Pons (tissue), 1 donor: ENCODE measurements at places on chromosomes 11 and 22.

DNA sequence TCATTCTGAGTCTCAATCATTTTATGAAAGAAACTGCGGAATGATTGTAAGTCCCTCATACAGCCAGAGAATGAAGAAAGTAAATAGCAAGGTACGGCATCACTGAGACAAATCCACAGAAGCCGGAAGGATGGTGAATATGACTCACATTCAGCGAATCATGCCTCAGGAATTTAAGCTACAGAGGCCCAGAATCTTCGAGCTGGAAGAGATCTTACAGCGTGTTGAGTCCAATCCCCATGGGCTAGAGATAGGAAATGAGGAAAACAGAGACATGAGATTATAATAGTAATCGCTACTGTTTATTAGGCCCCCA lies 173.2 kb downstream of the KIF18A start:
- DNase-seq: no peak

DNA sequence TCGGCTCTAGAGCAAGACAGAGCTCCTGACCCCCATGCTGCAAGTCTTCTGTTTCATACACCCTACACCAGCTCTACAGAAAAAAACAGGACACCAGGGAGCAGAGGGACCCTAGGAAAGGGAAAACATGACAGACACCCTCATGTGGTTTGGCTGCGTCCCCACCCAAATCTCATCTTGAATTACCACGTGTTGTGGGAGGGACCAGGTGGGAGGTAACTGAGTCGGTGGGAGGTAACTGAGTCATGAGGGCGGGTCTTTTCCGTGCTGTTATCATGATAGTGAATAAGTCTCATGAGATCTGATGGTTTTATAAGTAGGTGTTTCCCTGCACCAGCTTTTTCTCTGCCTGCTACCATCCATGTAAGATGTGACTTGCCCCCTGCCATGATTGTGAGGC lies 6.6 kb upstream of the C22orf39 start:
- no peak for DNase-seq

GRCh38 chr11:121348220-121348875 lies 55.8 kb downstream of the SC5D start:
- no peak for DNase-seq

GRCh38 chr11:85843929-85844328 lies 11.3 kb upstream of the CCDC83 start:
- DNase-seq: no peak

DNA sequence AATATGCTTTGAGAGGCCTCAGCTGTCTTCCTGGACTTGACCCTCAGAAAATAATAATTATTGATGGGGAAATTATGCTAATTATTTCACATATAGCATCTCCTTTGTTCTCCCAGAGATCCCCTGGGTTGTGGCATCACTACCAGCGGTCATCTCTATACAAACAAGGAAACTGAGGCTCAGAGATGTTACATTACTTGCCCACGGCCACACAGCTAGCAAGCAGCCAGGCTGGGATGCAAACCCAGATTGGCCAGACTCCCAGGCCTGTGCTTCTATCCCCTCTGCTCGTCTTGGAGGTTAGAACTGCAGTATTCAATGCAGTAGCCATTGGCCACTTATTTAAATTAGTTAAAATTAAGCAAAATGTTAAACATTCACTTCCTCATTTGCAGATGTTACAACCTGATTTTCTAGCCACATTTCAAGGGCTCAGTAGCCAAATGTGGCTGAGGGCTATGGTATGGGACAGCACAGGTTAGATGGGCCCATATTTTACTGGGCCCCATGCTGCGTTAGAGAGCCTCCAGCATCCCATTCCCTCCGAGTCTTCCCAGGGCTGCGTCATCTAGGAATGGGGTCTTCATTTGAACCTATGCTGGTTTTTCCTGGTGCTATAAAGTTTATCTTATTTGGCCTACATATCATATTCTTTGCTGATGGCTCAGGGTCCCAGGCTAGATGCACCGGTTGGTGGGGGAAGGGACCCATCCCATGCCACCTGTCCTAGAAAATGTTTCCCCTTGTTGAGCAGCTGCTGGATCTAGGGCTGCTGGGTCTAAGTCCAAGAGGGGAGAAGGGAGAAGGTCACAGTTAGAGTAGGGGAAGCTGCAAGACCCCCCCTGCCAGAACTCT lies 2.2 kb downstream of the SLC35C1 start:
- no peak for DNase-seq

DNA sequence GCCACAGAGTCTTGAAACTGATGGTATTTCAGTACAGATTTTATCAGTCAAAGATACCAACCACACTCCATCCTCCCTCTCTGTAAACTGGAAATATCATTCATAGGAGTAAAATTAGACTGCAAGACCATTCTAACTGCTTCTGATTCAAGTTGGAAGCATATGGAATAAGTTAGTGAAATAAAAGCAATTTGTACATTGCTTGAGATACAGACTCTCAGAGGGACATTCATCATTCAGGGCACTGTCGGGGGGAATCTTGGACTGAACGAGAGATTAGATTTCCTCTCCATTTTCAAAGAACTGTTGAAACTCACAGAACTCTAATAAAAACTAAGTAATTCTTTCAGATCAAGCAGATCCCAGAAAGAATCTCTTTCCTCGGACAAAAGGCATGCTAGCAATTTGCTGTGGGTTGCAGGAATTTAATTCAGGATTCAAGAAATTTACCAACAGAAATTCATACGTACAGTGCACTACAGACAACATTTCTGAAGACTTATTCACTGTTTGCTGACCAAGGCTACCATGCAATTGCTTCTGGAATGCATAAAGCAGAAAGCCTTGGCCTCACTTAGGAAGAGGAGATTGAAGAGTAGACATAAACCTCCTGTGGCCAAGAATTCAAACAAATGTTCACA lies 34.1 kb downstream of the PAMR1 start:
- DNase-seq: no peak

- no peak for DNase-seq
Measured at GRCh38 chr22:35489239-35489638, 51.4 kb upstream of the RASD2 start.

- no peak for DNase-seq
Measured at GRCh38 chr11:131766637-131767036, 396.2 kb downstream of the NTM start.

DNA sequence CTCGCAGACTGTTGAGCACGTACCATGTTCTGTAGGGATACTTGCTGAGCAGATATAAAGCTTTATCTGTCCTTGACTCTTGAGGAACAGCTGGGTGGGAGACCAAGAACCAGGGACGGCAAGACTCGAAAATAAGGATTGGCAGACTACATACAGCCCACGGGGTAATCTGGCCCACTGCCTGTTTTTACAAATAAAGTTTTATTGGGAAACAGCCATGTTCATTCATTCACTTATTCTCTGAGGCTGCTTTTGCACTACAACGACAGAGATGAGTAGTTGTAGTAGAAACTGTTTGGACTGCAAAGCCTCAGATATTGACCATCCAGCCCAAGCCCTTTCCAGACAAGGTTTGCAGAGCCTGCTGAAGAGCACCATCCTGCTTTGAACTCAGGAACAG lies 20.3 kb upstream of the RBM4B start:
- no peak for DNase-seq

DNA sequence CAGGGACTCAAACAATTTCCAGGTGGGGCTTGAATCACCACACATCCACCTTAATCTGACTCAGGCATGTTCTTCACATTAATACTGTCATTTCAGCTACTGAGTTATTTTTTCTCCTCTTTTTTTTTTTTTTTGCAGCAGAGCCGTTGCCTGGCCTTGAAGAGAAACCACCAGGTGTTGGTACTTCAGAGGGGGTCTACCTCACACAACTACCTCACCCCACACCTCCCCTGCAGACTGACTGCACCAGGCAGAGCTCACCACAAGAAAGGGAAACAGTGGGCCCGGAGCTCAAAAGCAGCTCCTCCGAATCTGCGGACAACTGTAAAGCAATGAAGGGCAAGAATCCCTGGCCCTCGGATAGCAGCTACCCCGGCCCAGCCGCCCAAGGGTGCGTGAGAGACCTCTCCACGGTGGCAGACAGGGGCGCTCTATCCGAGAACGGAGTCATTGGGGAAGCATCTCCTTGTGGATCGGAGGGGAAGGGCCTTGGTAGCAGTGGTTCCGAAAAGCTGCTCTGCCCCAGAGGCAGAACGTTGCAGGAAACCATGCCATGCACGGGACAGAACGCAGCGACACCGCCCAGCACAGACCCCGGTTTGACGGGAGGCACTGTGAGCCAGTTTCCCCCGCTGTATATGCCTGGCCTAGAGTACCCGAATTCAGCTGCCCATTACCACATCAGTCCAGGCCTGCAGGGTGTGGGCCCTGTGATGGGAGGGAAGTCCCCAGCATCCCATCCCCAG lies 15.1 kb upstream of the SLC25A18 start:
- DNase-seq: no peak

GRCh38 chr22:34390400-34390799 lies 470.1 kb upstream of the LARGE1 start:
- DNase-seq: no peak

GRCh38 chr11:45654231-45655011 lies 11.0 kb downstream of the CHST1 start:
- DNase-seq: peak; percentile 40

GRCh38 chr22:24108073-24108472 lies 73.2 kb upstream of the SUSD2 start:
- no peak for DNase-seq

DNA sequence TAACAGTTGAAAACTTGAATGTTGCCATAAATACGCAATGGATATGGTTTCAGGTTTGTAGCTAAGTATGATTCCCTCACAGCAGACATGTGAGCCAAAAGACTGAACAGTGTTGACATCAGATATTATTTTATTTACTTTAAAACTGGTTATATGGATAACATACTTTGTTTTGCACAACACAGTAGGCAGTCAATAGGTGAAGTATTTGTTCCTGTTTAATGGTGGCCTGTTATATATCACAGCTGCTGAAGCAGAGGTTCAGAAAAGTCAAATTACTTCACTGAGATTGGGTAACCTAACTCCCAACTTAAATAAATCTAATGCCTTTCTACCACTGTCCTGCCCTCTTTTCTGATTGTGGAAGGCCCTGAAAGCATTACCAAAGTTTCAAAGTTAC lies 44.6 kb downstream of the YAP1 start:
- DNase-seq: no peak

- DNase-seq: no peak
Measured at GRCh38 chr11:69381681-69382130, 87.8 kb downstream of the MYEOV start.

DNA sequence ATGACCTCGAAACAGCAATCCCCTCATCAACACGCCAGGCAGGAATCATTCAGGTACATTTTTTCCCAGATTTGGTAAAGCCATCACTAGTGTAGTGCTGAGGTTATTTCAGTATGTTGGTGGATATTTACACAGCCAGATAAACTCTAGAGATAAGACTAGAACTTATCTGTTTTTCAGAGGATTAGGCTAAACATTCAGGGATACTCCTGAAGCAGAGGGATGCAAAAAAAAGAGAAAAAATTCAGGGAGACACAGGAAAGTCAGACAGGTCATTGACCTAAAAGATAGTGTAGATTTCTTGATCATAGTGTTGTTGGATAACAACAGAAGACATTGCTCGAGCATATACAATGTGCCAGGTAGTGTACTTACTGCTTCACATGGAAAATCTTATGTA lies 93.2 kb downstream of the ATM start:
- DNase-seq: no peak

DNA sequence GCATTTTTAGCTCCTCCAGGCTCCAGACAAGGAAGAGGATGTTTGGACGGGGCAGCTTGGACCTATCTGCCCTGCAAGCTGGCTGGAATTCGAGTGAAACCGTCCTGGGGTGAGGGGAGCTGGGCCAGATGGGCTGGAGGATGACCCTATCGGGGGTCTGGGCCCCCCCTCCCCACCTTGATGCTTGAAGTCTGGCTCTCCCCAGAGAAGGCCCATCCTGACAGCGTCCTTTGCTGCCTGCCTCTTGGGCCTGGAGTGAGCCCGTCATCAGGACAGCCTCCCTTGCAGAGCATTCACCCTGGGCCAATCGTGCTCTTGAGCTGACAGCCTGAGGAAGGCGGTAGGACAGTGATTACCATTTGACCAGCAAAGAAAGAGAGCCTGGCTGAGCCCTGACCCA lies 5.3 kb upstream of the PDGFB start:
- no peak for DNase-seq
